Skeletal muscle cell (primary cell): ENCODE measurements at places on chromosomes 4 and X.

GRCh38 chrX:2974961-2975360 is 31.4 kb upstream of the ARSH start:
- DNase-seq = no peak

DNA sequence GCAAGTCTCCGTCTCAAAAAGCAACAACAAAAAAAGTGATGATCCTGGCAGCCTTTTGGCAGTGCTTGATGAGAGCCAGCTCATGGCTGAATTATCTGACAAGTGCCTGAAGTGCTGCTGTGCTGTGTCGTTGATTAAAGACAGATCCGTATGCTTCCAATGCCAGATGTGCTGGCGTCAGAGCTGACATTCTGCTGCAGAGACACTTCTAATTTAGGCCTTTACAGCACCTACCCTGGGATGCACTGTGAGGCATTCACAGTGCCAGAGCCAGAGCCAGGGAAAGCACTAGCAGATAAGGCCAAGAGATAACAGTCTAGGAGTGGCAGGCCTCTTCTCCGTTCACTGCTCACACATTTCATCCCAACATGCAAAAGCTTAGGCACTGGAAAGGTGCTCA is 995.5 kb downstream of the RAB28 start:
- no peak for DNase-seq

- DNase-seq = no peak
Measured at GRCh38 chr4:172489861-172490260, 676.7 kb downstream of the GALNTL6 start.

GRCh38 chrX:131704136-131704695 is 160.3 kb downstream of the OR13H1 start:
- no peak for DNase-seq

DNA sequence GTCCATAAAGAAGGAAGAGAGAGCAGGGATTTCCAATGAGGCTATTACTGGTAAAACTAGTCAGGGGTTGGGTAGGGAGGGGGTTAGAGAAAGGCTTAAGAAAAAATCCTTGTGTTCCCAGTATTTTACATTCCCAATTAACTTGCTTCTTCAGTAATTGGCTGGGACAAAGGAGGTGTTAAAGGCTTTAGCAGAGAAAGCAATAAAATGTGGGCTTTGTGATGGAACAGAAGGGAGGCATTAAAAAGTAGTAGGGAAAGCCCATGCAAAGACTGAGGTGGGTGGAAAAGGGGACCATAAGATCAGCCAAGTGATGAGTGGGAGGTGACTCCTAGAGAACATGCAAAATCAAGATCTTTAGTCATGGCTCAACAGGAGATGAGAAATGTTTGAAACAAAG is 1467.2 kb downstream of the RPA4 start:
- no peak for DNase-seq
